ENCODE measurements at places on chromosomes 11 and 22. TPM values are rescaled to one million over a fixed set of nuclear protein-coding genes. Genes with fewer than 3 reads are reported as not detected.
A peak's percentile ranks its signal among the peaks of the same experiment; 100 is the strongest.

C11orf16 gene
- total RNA-seq: not detected

BRSK2 gene
- 2.4 TPM for total RNA-seq

C11orf87 gene
- not detected for total RNA-seq

MMP3 gene
- total RNA-seq: 545 TPM

GRCh38 chr11:69882270-69882608, 63.0 kb upstream of the FGF3 start:
- no peaks in the 10 kb centered on the region for H3K4me1 ChIP-seq
- no peaks in the 10 kb centered on the region for H3K27me3 ChIP-seq
- no peak for DNase-seq
- H3K36me3 ChIP-seq: no peaks in the 10 kb centered on the region

GRCh38 chr11:46894961-46895360, 23.4 kb downstream of the LRP4 start:
- no peak for DNase-seq
- no peaks in the 10 kb centered on the region for H3K27me3 ChIP-seq
- H3K36me3 ChIP-seq: no peaks in the 10 kb centered on the region
- no peaks in the 10 kb centered on the region for H3K4me1 ChIP-seq

- H3K27me3 ChIP-seq: no peaks in the 10 kb centered on the region
- no peaks in the 10 kb centered on the region for H3K36me3 ChIP-seq
Measured at GRCh38 chr11:71118671-71119250, 133.6 kb downstream of the SHANK2 start.

GRCh38 chr11:119323532-119324033, 6.7 kb upstream of the MCAM start:
- H3K36me3 ChIP-seq: no peaks in the 10 kb centered on the region
- H3K27me3 ChIP-seq: no peaks in the 10 kb centered on the region
- no peak overlapping the region for H3K4me3 ChIP-seq
- no peak overlapping the region for H3K27ac ChIP-seq

SEPTIN3 gene
- 37.9 TPM for total RNA-seq

DNA sequence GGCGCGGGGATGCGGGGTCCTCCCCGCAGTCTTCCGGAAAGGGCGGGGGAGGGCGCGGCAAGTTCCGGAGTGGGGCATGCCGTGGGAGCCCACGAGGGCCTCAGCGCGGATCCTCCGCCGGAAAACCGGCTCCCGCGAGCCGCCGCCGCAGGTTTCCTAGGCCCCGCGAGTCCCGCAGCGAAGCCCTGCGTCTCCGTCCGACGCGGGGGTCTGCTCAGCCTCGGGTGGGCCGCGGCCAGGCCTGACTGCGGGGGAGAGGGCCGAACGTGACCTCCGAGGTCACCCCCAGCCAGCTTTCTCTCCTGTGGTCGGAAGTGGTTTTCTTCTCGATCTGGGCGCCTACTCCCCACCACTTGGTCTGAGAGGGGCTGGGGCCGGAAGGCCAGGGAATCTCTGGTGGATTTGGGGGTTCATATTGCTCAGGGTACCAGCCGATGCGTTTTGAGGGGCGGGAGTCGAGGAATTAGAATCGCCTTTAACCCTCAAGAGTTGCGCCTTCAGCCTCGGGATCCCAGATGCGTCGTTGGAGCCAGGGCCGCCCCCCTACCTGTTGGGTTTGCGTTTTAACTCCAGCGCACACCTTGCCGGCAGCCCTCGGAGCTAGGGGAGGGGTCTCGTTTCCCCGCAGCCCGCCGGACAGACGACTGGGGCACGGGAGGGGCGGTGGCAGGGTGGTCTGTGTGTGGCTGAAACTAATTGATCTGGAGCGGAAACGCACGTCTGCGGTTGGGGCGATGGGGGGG, 3.6 kb upstream of the CCND1 start:
- H3K4me3 ChIP-seq: peak overlapping the region; percentile 64
- DNase-seq: no peak
- no peaks in the 10 kb centered on the region for H3K36me3 ChIP-seq
- peak overlapping the region; percentile 87 for H3K27ac ChIP-seq
- H3K4me1 ChIP-seq: peaks cover 36% of the 10 kb centered on the region

NLRP14 gene
- 0.30 TPM for total RNA-seq

GRCh38 chr11:27972522-27973170, 135.3 kb downstream of the KIF18A start:
- H3K27ac ChIP-seq: no peak overlapping the region
- no peaks in the 10 kb centered on the region for H3K27me3 ChIP-seq
- DNase-seq: no peak
- H3K4me3 ChIP-seq: no peak overlapping the region

DNA sequence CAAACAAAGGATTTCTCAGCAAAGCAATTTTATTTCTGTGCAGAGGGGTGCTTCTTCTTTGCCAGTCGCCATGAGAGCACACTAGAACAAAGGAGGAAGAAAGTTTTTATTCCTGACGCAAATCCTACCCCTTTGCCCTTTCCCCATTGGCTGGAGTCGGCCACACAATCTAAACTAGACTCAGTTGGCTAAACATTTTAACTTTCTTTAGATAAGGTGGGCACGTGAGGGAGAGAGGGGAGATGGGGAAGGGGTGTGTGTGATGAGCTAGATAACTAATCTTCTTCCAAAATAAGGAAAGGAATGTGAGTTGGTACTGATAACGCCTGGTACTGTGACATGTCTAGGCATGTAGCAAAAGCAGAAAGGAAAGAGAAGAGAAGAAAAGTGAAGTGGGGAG, 626 bp downstream of the TRIM22 start:
- peak; percentile 17 for DNase-seq
- H3K4me1 ChIP-seq: peaks cover 21% of the 10 kb centered on the region
- peak overlapping the region; percentile 88 for H3K27ac ChIP-seq
- no peaks in the 10 kb centered on the region for H3K27me3 ChIP-seq
- no peaks in the 10 kb centered on the region for H3K36me3 ChIP-seq
- H3K4me3 ChIP-seq: peak overlapping the region; percentile 54

GRCh38 chr11:111726301-111726713, 39.9 kb downstream of the PPP2R1B start:
- no peak overlapping the region for H3K27ac ChIP-seq
- peaks cover 27% of the 10 kb centered on the region for H3K4me1 ChIP-seq
- H3K27me3 ChIP-seq: no peaks in the 10 kb centered on the region
- no peaks in the 10 kb centered on the region for H3K36me3 ChIP-seq
- no peak overlapping the region for H3K4me3 ChIP-seq

GRCh38 chr11:34585735-34586487, 35.0 kb upstream of the EHF start:
- no peak for DNase-seq
- H3K4me1 ChIP-seq: peaks cover 9% of the 10 kb centered on the region
- H3K27me3 ChIP-seq: no peaks in the 10 kb centered on the region
- H3K27ac ChIP-seq: no peak overlapping the region
- H3K36me3 ChIP-seq: no peaks in the 10 kb centered on the region

DNA sequence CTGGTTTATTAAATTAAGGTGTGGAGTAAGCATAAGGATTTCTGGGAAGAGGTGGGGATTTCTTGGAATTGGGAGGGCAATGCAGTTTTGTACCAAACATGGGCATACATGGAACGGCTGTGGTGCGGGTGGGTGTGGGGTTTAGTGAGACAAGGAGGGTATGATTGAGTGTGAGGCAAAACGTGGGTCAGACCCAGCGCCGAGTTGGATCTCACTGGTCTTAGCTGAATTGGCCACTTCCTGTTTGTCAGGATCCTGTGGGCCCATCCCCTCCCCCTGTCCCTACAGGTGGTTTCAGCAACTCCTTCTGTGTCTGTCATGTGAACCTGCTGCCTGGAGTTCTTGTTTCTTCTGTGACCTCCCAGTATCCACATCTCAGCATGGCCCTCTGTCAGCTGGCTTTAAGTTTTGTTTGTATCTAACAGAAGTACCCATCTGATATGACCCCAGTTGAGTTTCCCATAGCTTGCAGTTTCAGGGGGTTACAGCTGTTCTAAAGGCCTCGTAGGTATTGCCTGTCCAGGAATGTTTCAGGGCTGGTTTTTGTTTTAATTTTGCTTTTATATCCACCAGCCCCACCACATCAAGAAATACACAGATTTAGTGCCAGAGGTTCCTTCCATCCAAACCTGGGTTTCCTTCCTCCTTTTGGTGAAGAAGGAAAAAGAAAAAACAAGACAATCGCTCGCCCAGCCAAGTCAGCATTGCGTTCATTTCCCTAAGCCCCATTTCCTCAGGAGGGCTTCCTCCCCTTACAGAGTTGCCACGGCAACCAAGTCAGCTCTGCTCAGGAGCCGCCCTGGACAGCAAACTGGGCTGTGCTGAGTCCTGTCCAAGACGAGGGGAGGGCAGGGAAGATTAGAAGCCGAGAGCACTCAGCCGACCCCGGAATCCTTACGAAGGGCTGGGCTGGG, 6.0 kb downstream of the APOL1 start:
- peaks cover 57% of the 10 kb centered on the region for H3K4me1 ChIP-seq
- H3K27ac ChIP-seq: peak overlapping the region; percentile 53
- DNase-seq: no peak
- H3K36me3 ChIP-seq: peaks cover 12% of the 10 kb centered on the region
- H3K4me3 ChIP-seq: no peak overlapping the region

TXNRD2 gene
- total RNA-seq: 40.6 TPM

DNA sequence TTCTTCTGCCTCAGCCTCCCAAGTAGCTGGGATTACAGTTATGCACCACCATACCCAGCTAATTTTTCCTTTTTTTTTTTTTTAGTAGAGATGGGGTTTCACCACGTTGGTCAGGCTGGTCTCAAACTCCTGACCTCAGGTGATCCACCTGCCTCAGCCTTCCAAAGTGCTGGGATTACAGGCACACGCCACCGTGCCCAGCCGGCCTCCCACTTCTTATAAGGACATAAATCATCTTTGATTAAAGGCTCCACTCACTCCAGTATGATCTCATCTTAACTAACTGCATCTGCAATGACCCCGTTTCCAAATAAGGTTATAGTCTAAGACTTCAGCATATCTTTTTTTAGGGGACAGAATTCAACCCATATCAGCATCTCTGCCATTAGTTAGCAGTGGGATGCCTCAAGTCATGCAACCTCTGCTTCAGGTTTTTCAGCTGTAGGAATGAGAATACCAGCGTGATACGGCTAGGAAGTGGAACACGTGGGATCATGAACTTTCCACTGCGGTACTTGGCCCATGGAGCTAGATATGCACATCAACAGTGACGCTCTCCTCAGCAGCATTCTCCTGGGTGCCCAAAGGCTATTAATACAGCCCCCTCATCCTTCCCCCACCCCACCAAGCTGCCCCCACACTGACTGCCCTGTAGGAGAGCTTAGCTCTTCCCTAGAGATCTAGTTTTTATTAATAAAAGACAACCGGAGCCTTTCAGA, 41.4 kb downstream of the MCHR1 start:
- no peak overlapping the region for H3K27ac ChIP-seq
- H3K27me3 ChIP-seq: no peaks in the 10 kb centered on the region
- no peak for DNase-seq
- H3K36me3 ChIP-seq: no peaks in the 10 kb centered on the region
- no peaks in the 10 kb centered on the region for H3K4me1 ChIP-seq
- no peak overlapping the region for H3K4me3 ChIP-seq

GRCh38 chr11:45036733-45037132, 86.0 kb upstream of the TP53I11 start:
- H3K4me3 ChIP-seq: no peak overlapping the region
- no peak for DNase-seq
- no peak overlapping the region for H3K27ac ChIP-seq

OR52E8 gene
- total RNA-seq: not detected

- H3K36me3 ChIP-seq: no peaks in the 10 kb centered on the region
- no peak overlapping the region for H3K27ac ChIP-seq
- DNase-seq: no peak
- H3K4me1 ChIP-seq: no peaks in the 10 kb centered on the region
- no peak overlapping the region for H3K4me3 ChIP-seq
Measured at GRCh38 chr22:47158457-47158856, 396.0 kb downstream of the TBC1D22A start.

DNA sequence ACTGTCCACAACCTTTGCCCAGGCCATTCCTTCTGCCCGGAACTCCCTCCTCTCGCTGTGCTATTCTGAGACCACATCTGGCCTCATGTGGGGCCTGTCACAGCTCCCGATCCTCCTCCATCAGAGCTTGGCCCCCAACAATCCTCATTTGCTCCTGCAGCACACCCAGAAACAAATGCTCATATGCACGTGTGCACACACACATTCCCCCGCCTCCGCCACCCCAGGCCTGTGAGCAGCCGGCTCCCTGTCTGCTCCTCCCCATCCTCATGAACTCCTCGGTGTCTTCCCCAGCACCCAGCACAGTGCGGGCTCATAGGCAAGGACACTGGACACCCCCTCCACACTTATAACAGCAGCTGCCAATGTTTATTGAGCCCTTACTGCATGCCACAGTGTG, 29.7 kb upstream of the PICK1 start:
- H3K4me3 ChIP-seq: no peak overlapping the region
- peak overlapping the region; percentile 93 for H3K27ac ChIP-seq
- H3K4me1 ChIP-seq: peaks cover 87% of the 10 kb centered on the region
- H3K27me3 ChIP-seq: no peaks in the 10 kb centered on the region
- H3K36me3 ChIP-seq: no peaks in the 10 kb centered on the region

- no peak overlapping the region for H3K4me3 ChIP-seq
- H3K36me3 ChIP-seq: no peaks in the 10 kb centered on the region
- H3K27me3 ChIP-seq: peaks cover 6% of the 10 kb centered on the region
- H3K4me1 ChIP-seq: no peaks in the 10 kb centered on the region
- no peak overlapping the region for H3K27ac ChIP-seq
- no peak for DNase-seq
Measured at GRCh38 chr11:61627850-61628661, 47.2 kb upstream of the SYT7 start.

GRCh38 chr11:3164138-3164551, 965 bp downstream of the OSBPL5 start:
- no peaks in the 10 kb centered on the region for H3K36me3 ChIP-seq
- H3K27me3 ChIP-seq: no peaks in the 10 kb centered on the region
- peak overlapping the region; percentile 55 for H3K4me3 ChIP-seq
- H3K27ac ChIP-seq: peak overlapping the region; percentile 71

DNA sequence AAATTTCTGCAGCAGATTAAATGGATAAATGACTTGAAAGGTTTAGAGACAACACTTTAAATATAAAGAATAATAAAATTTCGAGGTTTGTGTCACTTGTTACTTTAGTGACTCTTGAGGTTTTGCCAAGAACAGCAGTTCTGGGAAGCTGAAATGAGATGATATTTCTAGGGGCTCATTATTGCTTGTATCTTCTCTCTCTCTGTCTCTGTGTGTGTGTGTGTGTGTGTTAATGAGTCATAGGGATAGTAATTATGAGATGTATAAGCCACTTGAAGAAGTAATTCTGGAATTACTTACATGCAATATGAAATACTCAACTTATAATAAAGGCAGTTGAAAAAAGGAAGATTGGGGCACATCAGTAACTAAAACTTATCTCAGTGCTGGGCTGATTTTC, 9.6 kb upstream of the OR10G7 start:
- DNase-seq: no peak
- no peaks in the 10 kb centered on the region for H3K36me3 ChIP-seq
- H3K27me3 ChIP-seq: no peaks in the 10 kb centered on the region
- no peak overlapping the region for H3K27ac ChIP-seq
- H3K4me3 ChIP-seq: no peak overlapping the region

TMPRSS6 gene
- not detected for total RNA-seq

All from tibial nerve (tissue), 4 donors.